ENCODE measurements at places on chromosomes 7 and 10.

- peak; percentile 15 for DNase-seq
These were observed 66.2 kb upstream of the ARID5B start for GRCh38 chr10:61835069-61835945.

DNA sequence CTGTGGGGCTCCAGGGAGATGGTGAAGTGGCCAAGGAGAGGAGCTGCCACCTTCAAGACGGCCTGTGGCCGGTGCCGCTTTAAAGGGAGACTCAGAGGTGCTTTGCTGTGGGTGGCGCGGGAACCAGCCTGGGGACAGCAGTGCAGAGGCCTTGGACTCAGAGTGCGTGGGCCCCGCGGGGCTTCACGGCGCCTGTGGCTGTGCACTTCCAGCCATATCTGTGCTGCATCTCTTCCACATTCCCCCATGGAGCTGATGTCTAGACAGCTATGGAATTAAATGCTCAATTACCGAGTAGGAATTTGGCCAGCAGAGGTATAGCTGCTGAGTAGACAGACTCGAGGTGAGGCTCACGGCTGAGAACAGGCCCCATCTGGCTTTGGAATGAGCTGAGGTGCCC, 41.7 kb downstream of the HTRA1 start:
- DNase-seq, result no peak

DNA sequence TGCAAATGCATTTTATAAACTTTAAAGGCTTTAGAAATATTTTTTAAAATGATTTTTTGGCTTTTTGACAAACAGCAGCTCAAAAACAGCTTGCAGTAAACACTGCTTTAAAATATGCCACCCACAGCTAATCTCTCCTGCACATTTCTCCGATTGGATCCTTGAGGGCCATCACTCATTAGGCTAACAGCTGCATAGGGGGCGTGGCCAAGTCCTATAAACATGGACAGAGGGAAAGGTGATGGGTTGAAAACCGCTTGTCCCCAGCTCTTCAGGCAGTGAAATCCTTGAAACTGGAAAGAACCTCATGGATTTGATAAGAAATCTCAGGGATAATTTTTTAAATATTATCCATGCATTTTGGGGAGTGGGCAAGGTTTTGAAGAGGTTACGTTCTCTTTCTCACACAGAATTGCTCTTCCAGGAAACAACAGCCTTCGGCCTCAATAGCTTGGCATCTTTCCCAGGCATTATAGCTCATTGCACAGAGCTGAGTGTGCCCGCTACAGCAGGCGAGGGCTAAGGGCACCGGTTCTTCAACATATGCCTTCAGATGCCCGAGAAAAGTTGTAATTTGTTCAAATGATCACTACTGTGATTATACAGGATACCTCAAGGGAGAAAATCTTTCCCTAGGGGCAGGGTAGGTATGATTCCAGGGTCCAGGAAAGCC, 1.7 kb downstream of the PLEKHS1 start:
- DNase-seq, result peak; percentile 7

DNA sequence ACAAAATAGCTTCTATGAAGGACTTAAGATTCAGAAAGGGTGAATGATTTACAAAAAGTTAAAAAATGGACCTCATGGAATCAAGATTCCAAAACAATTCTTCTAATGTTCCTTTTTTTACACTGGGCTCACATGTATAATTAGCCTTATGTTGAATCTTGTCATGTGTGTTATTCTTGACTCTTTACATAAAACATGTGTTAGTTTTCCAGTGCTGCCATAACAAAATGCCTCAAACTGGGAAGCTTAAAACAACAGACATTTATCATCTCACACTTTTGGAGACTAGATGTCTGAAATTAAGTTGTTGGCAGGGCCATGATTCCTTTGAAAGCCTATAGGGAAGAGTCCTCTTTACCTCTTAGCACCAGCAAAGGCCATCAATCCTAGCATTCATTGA, 192.5 kb upstream of the SORCS1 start:
- no peak for DNase-seq

DNA sequence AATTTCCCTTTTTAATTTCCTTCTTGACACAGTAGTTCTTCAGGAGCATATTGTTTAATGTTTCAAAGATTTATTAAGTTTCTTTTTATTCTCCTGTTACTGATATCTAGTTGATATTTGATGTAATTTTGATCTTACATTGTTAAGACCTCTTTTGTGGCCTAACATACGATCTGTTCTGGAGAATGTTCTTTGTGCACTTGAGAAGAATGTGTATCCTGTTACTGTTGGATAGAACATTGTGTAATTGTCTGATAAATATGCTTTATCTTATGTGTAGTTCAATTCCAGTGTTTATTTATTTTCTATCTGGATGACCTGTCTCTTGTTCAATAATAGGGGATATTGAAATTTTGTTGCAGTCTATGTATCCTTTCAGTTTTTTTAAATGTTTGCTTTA, 106.7 kb downstream of the ITGB1 start:
- no peak for DNase-seq

- DNase-seq, result no peak
These were observed 368.4 kb upstream of the SHH start for GRCh38 chr7:156180451-156181229.

GRCh38 chr7:121994625-121995410, 121.9 kb downstream of the PTPRZ1 start:
- DNase-seq, result peak; percentile 66

GRCh38 chr7:55502858-55503440, 69.4 kb downstream of the VOPP1 start:
- no peak for DNase-seq

GRCh38 chr7:116162254-116162653, 48.1 kb upstream of the TES start:
- DNase-seq, result no peak

DNA sequence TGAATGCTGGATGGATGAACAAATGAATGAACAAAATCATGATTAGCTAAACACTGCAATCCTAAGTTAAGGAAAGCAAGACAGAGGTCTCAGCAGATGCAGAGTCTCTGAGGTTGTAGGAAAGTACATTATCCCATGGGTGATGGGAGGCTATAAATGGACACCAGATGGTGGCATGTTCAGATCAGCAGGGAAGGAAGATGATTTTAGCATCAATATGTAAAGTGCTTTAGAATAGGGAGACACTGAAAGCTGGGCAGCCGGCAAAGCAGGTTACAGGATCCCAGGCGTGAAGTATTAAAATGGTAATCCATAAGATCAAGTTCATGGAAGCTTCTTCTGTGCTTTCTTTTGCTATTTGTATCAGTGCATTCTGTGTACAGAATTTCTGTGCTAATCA, 7.9 kb upstream of the RAPGEF5 start:
- peak; percentile 51 for DNase-seq

- DNase-seq, result no peak
These were observed 155.4 kb downstream of the NRP1 start for GRCh38 chr10:33179067-33179466.

DNA sequence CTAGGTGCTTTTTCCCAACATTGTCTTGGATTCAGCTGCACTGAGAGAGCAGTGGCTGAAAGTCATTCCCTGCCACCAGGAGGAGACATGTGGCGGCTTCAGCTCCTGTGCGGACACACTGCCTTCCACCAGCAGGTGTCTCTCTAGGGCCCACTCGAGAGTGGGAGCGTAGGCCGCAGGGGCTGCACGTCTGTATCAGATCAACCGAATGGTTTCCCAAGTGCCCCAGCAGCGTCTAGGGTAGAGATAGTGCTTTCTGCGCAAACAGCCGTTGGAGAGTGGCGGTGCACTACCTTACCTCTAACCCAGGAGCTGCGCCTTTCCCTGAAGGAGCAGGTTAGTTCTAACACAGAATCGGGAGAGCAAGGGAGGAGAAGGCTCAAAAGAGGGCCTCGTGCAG, 31.7 kb downstream of the PAPOLB start:
- DNase-seq, result no peak

GRCh38 chr7:7562736-7563135, 3.9 kb upstream of the MIOS start:
- DNase-seq, result no peak

GRCh38 chr7:17230099-17230807, 68.2 kb upstream of the AHR start:
- no peak for DNase-seq

Measured in NCI-H446 (cell line).